Epithelial cell of proximal tubule (primary cell): ENCODE measurements at places on chromosomes 16 and 17. TPM values are rescaled to one million over a fixed set of nuclear protein-coding genes. Genes with fewer than 3 reads are reported as not detected.

DNA sequence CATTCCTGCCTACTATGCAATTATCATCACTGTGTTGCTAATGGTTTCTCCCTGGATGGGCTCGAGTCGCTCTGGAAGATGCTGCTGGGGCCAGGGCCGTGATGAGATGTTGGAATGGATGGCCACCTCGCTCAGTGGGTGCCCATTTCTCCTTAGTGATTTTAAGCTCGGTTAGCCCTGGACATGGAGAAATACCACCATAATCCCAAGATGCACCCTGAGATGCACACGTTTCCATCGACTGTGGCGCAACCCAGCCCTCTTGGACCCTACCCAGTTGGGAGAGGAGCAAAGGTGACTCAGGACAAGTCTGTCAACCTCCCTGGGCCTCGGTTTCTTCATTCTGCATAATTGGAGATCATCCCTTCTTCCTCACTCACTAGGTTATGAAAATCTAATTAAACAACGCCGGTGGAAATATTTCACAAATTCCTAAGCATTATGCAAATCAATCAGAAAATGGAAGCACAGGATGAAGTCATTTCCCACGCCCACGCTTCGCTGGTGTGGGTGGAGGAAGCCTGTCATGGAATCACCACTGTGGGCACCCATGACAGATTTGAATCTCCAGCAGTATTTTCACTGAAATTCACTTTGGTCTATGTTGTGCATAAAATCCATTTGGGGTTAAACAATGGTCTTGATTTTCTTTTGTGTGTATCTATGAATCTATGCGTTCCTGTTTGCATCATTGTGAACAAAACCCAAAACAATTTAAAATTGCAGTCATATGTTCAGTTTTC is 195.2 kb downstream of the AXIN2 start:
- DNase-seq: no peak

GRCh38 chr17:50279181-50279526 is 4.9 kb downstream of the TMEM92 start:
- DNase-seq: peak; percentile 23

DNA sequence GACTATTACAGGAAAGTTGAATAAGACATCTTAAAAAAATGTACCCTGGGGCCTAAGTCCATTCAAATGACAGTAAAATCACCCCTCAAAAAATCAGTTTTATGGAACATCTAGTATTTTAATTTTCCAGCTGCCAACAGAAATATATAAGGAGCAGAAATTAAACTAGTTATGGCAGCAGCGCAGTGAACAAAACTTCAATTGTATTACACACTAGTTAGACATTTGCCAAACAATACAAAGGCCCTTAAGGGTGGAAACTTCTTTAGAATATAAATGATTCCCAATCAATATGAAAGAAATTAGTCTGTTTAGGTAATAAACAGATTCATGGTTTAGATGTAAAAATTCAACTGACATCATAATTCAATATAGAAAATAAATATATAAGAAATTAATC is 18.1 kb upstream of the RFFL start:
- no peak for DNase-seq

The EVI2A gene
- 0.29 TPM in 1 of 2 replicates, not detected in the other for total RNA-seq
